ENCODE measurements at places on chromosomes 5 and 9. TPM values are rescaled to one million over a fixed set of nuclear protein-coding genes. Genes with fewer than 3 reads are reported as not detected.

N4BP3 gene
- total RNA-seq, result 0.53 TPM

HSD17B4 gene
- 244 TPM for total RNA-seq

DNA sequence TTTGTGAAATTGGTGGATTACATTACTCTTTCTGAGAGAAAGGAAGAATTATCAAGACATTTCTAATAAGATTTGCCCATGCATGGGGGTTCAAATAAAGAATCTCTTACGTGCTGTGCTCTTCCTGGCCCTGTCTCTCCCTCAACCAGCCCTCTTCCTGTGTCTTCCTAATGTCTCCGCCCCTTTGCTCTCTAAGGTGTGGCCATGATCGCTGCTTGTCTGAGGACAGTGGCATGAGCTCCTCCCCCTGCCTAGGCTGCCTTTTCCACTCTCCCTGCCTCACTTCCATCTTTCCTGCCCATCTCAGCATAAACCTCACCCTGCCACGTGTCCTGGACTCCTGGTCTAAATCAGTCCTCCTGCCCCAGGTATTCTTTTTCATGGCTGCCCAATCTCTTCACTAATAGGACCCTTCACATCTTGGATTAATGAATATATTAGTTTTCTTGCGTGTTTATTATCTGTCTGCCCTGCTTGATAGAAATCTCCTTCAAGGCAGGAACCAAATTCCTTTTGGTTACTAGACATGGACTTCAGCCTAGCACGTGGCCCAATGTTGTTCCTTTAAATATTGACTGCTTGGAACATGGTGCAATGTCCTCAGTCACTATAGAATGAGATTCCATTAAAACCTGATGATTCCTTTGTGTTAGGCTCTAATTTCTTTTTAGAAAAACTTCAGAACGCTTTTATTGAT is 122.3 kb downstream of the MTRR start:
- H3K4me1 ChIP-seq, result no peaks in the 10 kb centered on the region
- no peaks in the 10 kb centered on the region for H3K36me3 ChIP-seq
- H3K27me3 ChIP-seq, result no peaks in the 10 kb centered on the region

DNA sequence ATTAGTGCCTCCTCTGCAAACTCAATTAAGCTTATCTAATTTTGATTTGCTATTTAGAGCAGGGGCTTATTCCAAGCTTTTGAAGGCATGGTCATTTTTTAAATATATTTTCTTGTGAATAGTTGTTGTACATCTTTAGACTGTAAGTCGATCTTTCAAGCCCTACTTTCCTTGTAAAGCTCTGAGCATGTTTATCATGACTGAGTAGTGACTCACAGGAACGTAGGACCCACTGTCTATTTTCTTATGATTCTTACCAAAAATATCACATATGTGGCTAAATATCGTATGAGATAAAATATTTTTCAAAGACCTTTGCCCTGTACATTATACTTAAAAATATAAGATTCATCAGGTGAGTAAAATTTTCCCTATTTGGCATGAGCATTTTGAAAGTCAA is 440.4 kb upstream of the GRIN3A start:
- no peaks in the 10 kb centered on the region for H3K27me3 ChIP-seq
- no peak overlapping the region for H3K4me3 ChIP-seq
- H3K36me3 ChIP-seq, result no peaks in the 10 kb centered on the region
- no peaks in the 10 kb centered on the region for H3K4me1 ChIP-seq

DNA sequence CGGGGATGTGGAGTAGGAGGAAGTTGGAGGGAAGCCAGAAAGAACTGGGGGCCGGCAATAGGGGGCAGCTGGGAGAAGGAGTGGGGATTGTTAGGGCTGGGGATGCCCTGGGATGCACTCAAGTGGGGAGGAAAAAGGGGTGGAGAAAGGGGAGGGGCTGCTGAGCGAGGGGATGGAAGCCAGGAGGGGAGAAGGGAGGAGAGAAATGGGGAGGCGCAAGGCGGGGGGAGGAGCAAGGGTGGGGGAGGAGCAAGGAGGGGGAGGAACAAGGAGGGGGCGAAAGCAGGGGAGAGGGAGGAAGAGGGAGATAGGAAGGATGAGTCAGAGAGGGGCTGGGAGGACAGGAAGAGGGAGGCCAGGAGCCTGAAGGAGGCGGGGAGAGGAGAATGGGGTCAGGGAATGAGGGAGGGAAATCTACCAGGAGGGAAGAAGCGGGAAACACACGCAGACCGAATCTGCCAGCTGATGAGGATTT is 1.6 kb downstream of the IRX4 start:
- H3K36me3 ChIP-seq, result no peaks in the 10 kb centered on the region
- DNase-seq, result no peak
- peaks cover 84% of the 10 kb centered on the region for H3K27me3 ChIP-seq
- no peak overlapping the region for H3K27ac ChIP-seq

GRCh38 chr9:115575147-115575546 is 457.2 kb upstream of the TNC start:
- no peaks in the 10 kb centered on the region for H3K36me3 ChIP-seq
- no peak for DNase-seq
- H3K27me3 ChIP-seq, result no peaks in the 10 kb centered on the region
- no peaks in the 10 kb centered on the region for H3K4me1 ChIP-seq
- no peak overlapping the region for H3K4me3 ChIP-seq

GRCh38 chr9:133029994-133030316 is 842 bp upstream of the GTF3C5 start:
- DNase-seq, result no peak
- peaks cover 11% of the 10 kb centered on the region for H3K4me1 ChIP-seq
- H3K27ac ChIP-seq, result peak overlapping the region; percentile 90
- peak overlapping the region; percentile 82 for H3K4me3 ChIP-seq
- H3K36me3 ChIP-seq, result no peaks in the 10 kb centered on the region
- no peaks in the 10 kb centered on the region for H3K27me3 ChIP-seq

- H3K36me3 ChIP-seq, result peaks cover 97% of the 10 kb centered on the region
- H3K4me1 ChIP-seq, result no peaks in the 10 kb centered on the region
- no peaks in the 10 kb centered on the region for H3K27me3 ChIP-seq
- DNase-seq, result no peak
Observed at GRCh38 chr9:108897324-108898096, 35.4 kb downstream of the ACTL7A start.

DNA sequence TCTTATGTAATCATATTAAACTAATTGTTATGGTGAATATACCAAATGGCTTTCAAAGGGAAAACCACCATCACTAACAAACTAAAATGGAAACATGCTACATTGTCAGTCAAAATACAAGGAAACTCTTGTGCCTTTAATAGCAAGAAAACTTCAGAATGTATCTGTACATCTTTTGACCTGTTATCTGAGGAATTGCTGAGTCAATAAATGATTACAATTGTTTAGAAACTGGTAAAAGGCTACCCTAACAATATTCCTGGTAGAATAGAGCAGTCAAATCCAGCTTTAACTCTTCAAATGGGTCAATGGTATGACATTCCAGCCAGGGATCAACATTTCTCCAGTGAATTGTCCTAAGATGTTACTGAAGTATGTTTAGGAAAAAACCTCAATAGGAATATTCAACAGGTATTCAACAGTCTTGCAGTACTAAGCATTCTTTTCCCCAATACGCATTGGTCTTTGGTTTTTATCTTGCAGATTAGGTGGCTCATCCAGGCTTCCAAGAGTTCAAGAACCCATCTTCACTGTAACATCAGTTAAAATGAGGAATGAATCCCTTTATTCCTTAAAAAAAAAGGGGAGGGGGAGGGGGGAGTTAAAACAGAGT is 52.4 kb downstream of the CSNK1A1 start:
- no peaks in the 10 kb centered on the region for H3K4me1 ChIP-seq
- no peak for DNase-seq
- H3K27ac ChIP-seq, result no peak overlapping the region
- no peaks in the 10 kb centered on the region for H3K27me3 ChIP-seq

DNA sequence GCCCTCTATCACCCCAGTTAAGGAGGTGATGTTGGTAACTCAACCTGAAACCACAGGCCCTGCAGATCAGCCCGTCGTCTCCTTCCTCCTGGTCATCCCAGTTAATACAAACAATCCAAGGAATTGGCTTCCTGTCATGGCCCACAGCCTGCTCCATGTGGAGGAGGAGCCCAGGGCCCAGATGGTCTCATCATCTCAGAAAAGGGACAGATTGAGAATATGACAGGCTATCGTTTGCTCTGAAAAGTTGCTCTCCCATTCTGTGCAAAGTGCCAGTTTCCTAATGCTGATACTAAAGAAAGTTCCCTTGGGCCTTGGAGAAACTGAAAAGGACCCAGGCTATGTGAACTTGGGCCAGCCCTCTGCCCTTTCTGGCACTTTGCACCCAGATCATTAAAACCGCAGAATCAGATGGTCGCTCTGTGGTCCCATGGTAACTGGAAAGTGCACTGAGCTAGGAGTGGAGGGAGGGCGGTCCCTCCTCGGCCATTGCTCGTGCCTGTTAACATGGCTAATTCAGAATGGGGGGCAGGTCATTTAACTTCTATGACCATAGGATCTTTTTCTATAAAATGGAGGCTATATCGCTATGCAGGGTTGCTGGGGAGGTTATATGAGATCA is 675 bp upstream of the SPAAR start:
- no peaks in the 10 kb centered on the region for H3K27me3 ChIP-seq
- no peak for DNase-seq
- no peak overlapping the region for H3K4me3 ChIP-seq

DNA sequence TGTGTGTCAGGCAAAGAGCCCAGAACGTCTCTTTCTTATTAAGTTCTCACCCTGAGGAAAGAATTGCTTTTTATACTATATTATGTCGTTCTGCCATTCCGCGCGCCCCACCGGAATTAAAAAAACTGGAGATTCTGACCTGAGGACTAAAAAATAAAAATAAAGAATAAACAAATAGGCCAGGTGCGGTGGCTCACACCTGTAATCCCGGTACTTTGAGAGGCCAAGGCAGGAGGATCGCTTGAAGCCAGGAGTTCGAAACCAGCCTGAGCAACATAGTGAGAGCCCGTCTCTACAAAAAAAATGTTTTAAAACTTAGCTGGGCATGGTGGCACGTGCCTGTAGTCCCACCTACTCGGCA is 677 bp upstream of the DYNC2I2 start:
- H3K27ac ChIP-seq, result peak overlapping the region; percentile 93
- H3K27me3 ChIP-seq, result no peaks in the 10 kb centered on the region
- no peak overlapping the region for H3K4me3 ChIP-seq
- no peak for DNase-seq
- H3K4me1 ChIP-seq, result no peaks in the 10 kb centered on the region

- DNase-seq, result no peak
- no peaks in the 10 kb centered on the region for H3K36me3 ChIP-seq
- H3K27me3 ChIP-seq, result no peaks in the 10 kb centered on the region
- H3K4me3 ChIP-seq, result no peak overlapping the region
- H3K27ac ChIP-seq, result no peak overlapping the region
- H3K4me1 ChIP-seq, result no peaks in the 10 kb centered on the region
Observed at GRCh38 chr5:83718936-83719495, 1.6 kb downstream of the HAPLN1 start.

DNA sequence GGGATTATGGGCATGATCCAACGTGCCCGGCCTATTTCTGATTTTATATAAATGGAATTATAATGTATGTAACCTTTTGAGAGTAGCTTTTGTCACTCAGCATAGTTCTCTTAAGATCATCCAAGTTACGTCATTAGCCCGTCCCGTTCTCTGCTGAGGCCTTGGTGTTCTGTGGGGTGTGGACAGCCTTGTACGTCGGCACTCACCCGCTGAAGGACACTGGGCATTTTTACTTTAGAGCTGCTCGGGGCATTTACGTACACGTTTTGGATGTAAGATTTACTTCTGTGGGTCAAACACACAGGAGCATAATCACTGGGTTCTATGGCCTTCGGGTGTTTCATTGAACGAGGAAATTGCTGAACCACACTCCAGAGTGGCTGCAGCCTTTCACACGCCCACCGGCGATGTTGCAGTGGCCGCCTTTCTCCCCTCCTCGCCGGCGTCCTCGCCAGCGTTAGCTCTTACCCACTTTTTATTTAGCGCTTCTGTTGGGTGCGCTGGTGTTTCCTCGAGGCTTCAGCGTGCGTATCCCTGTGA is 101.8 kb downstream of the EHMT1 start:
- no peak overlapping the region for H3K4me3 ChIP-seq
- DNase-seq, result no peak
- peaks cover 6% of the 10 kb centered on the region for H3K4me1 ChIP-seq
- no peaks in the 10 kb centered on the region for H3K27me3 ChIP-seq
- no peak overlapping the region for H3K27ac ChIP-seq
- H3K36me3 ChIP-seq, result no peaks in the 10 kb centered on the region

DNA sequence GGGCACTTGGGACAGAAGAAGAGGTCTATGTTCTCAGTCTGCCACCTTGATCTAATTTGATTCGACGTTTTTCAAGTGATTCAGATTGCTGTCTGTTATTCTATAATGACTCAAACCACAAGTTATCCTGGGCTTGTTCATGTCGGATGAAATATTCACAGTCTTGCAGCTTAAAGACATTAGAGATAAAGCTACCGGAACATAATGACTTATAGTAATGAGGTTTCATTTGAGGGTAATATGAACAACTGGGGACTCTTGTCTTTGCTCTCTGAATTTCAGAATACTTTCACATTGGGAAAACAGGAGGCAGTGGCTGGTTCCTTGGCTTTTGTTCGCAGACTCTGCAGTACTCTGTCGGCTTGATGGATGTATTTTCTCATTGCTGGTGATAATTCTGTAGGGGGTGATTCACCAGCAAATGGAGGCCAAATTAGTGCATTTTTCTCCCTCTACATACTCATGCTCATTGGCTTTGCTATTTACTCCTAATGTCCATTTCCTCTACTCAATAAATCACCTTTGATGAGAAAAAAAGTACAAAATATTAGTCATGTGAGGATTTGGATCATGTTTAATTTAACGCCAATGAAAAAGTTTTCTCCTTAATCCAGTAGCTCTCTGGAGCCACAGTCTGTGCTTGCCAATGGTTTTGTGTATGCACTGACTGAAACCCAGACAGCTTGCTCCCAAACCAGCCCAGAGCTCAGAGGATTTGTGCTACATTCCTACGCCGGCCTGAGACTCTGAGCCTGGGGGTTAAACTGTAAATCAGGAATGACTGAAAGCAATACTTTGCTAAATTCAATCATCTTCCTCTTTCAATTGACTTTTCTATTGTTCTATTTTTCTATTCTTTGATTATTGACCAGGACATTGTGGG is 154.7 kb upstream of the ANKH start:
- no peaks in the 10 kb centered on the region for H3K4me1 ChIP-seq
- no peak overlapping the region for H3K27ac ChIP-seq
- no peak for DNase-seq
- H3K36me3 ChIP-seq, result no peaks in the 10 kb centered on the region

Data from Peyer's patch (tissue), 4 donors.